ENCODE measurements at places on chromosomes 3 and 15. TPM values are rescaled to one million over a fixed set of nuclear protein-coding genes. Genes with fewer than 3 reads are reported as not detected.

The ELP6 gene
- polyA plus RNA-seq: 33.8 TPM

The GABRB3 gene
- not detected for polyA plus RNA-seq

The CLDN16 gene
- not detected for polyA plus RNA-seq

GRCh38 chr3:115475178-115476041, 147.9 kb upstream of the GAP43 start:
- no peak for DNase-seq

- DNase-seq: no peak
Observed at GRCh38 chr3:11604139-11604892, 39.4 kb downstream of the VGLL4 start.

DNA sequence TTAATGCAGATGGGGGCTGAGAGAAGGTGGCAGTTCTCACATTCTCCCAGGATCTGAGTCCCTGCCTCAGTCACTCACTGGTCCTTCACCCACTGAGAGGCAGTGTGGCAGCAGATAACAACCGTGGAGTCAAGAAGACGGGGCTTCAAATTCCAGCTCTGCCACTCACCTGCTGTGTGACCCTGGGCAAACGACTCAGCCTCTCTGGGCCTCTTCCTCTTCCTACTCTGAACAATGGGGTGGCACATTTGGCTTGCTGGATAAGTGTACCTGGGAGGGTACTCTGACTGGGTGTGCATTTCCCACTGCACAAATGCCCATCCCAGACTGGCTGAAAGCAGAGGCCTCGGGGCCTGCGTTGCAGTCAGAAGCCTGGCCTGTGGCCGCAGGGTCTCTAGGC, 10.0 kb upstream of the IQSEC1 start:
- no peak for DNase-seq

DNA sequence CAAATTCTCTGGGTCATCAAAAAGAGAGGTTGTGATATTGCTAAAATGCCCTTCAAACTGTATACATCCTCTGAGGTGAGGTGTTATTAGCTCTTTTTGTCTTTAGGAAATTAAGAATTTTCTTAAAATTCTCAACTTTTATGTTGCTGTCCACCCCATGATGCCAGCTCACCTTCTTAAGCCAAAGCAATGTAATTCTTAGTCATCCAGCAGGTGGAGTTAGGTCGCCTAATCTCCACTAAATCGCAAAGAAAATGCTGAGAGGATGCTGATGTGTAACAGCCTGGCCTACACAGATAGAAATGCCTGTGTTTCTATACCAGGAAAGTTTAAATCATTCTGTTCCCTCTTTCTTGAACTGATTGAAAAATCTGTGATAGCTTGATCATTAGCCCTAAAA, 770.2 kb upstream of the ALCAM start:
- no peak for DNase-seq

DNA sequence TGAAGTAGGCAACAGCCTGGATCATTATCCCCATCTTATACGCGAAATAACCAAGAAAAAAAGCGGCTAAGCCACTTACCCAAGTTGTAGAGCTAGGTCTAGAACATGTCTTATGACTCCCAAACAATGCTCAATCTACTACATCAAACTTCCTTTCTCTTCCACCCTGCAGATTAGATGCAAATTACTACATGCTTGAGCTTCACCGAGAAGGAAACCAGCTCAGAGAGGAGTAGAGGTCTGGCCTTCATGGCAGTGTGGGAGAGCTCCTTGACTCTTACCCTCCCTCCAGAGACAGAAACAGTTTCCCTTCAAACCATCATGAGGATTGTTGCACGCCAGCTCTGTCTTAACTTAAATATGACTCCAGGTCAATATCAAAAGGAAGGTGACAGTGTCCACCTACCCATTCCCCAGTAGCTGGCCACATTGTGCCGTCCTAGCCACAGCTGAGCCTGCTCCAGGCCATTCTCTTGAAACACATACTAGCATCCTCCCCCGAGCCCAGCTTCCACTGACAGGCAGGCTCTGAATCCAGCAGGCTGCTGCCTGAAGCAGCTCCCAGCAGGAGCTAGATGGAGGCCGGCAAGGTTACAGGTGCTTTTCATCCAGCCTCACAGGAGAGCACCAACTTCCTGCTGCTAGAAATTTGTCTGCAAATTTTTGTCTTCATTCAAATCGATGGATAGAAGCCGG, 56.8 kb downstream of the CPN2 start:
- DNase-seq: no peak

GRCh38 chr3:57942388-57942787, 65.8 kb upstream of the FLNB start:
- no peak for DNase-seq

The GOLGA6A gene
- not detected for polyA plus RNA-seq

GRCh38 chr3:123099331-123100192, 32.7 kb downstream of the PDIA5 start:
- no peak for DNase-seq

DNA sequence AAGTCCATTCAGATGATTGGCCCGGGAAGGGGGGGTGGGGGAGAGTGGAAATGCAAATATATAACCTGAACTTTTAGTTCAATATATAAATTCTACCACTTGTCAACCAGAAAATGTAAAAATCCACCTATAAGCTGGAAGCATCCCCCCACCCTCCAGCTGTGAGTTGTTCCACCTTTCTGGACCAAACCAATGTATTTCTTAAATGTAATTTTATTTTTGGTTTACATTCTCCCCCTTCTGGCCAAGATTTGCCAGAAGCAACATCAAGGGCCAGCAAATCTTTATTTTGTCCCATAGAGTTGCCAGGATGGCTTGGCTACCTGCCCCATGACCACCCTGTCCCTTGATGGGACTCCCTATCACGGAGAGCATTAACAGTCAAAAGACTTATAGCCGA, 545.7 kb downstream of the TBL1XR1 start:
- DNase-seq: no peak

The DNAJA4 gene
- polyA plus RNA-seq: 12.3 TPM

- no peak for DNase-seq
Observed at GRCh38 chr3:168457954-168458539, 362.3 kb upstream of the GOLIM4 start.

DNA sequence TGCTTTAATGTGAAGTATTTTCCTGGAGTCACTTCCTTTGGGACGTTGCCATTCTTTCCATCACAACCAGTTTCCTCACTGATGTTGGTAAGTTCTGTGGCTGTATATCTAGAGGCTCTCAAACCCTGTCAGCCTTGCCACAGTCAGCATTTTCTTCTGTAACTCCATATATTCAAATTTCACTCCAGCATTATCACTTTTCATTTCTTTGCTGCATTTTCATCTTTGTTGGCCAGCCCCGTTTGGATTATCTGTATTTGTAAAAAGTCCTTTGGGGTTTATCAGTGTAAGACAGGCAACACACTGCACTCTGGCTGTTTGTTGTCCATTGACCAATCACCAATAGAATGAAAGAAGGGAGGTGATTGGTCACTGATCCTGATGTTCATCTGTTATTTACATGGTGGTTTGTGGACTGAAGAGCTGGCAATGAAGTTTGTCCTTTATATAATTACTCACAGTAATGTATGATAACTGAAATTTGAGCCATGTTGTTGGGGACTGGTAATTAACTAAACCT, 20.3 kb downstream of the GMPS start:
- DNase-seq: no peak

- no peak for DNase-seq
Observed at GRCh38 chr15:69631005-69631404, 178.4 kb downstream of the RPLP1 start.

DNA sequence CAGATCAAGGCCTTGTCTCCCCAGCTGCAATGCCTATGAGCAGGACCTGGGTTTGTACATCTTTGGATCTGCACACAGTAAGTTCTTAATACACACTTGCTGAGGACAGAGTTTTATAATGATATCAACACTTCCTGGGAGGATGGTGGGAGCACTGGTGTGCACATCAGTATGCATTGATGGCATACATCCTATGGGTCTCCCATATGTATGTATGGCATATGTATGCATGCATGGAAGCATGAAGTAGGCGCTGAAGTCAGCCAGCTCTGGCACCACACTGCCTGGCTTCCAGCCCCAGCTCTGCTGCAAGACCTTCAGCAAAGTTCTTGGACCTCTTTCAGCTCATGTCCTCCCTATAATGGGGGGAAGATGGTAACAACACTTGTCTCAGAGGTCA, 68.2 kb downstream of the MYLK start:
- no peak for DNase-seq

The SCAANT1 gene
- not detected for polyA plus RNA-seq

DNA sequence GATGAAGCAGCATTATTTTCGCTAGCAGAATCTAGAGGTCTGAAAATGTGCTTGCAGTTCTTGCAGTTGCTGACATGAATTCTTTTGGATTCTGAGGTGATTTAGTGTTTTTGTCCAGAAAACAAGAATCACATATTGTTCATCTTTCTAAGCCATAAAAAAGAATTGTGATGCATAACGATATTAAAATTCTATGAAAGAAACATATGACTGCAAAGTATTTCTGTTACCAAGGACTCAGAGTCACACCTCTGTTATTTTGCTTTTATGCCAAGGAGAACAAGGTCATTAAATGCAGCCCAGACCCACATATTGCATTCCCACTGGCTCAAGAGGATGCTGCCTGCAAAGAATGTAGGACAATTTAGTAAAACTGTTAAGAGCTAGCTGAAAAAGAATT, 299.8 kb upstream of the GPR149 start:
- no peak for DNase-seq

DNA sequence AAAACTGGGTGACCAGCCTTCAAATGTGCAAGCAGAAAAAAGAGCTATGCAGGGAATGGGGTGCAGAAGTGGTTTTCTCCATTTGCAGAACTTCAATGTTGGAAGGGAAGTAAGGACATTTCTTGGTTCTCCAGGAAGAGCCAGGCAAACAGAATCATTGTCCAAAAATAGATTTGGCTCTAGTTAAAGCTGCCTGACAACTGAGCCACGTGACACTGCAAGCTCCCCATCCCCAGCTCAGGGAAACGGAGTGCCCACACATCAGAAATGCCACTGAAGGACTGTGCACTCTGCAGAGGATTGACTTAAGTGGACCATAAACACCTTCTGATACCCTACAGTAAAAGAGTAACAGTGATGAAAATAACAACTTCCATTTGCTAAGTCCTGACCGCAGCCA, 195.6 kb upstream of the NSMCE3 start:
- DNase-seq: no peak

DNA sequence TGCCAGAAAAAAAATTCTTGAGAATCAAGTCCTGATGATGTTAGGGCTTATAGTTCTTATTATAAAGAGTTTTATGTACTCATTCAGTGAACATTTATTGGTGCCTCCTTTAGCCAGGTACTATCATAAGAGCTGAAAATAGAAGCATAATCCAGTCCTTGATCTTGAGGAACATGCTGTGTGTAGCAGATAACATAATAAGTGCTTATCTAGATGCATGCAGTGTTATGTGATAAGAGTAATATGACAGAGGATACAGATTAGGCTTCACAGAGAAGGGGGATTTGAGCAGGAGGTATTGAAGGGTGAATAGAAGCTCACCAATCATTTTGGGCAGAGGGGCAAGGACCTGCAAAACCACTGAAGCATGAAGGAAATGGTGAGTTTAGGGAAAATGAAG, 1.1 kb downstream of the CCR2 start:
- DNase-seq: no peak

Data from CD8-positive, alpha-beta memory T cell (primary cell).